NCI-H2081 (cell line): ENCODE measurements at places on chromosomes 16 and 17.
A peak's percentile ranks its signal among the peaks of the same experiment; 100 is the strongest.

- no peak for DNase-seq
Observed at GRCh38 chr16:69618307-69618706, 52.5 kb downstream of the NFAT5 start.

DNA sequence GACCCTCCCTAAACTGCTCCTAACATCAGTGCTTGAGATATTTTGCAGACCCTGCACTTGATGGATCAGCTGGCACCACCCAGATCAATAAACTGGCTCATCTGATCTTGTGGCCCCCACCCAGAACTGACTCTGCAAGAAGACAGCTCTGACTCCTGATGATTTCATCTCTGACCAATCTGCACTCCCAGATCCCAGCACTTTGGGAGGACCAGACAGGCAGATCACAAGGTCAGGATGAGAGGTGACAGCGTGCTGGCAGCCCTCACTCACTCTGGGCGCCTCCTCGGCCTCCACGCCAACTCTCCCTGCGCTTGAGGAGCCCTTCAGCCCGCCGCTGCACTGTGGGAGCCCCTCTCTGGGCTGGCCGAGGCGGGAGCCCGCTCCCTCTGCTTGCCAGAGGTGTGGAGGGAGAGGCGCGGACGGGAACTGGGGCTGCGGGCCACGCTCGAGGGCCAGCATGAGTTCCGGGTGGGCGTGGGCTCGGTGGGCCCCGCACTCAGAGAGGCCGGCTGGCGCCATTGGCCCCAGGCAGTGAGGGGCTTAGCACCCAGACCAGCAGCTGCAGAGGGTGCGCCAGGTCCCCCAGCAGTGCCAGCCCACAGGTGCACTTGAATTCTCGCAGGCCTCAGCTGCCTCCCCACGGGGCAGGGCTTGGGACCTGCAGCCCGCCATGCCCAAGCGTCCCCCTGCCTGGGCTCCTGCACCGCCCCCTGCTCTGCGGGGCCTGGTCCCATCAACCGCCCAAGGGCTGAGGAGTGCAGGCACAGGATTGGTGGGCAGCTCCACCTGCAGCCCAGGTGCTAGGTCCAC, 2.4 kb upstream of the C16orf54 start:
- no peak for DNase-seq

- DNase-seq, result peak; percentile 35
Observed at GRCh38 chr17:9427465-9428315, 147.9 kb downstream of the STX8 start.

- DNase-seq, result peak; percentile 18
Observed at GRCh38 chr16:4663777-4664465, 29.4 kb upstream of the NUDT16L1 start.

GRCh38 chr16:66592814-66593213, 11.7 kb upstream of the CMTM3 start:
- DNase-seq, result no peak

DNA sequence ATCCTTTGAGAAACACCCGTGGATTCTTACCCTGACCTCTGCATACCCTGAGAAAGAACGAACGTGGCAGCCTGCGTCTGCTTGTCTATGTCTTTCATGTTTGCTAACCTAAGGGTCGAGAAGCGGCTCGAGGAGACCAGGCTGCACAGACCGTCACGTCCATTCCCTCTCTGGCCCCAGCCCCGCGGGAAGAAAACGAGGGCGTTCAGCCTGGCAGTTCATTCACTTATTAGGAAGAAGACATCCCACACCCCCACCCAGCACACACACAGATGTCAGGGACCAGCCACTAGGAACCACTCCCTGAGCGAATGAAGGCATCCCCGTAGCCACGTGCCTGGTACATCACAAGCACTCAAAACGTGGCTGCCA, 655 bp upstream of the MTHFSD start:
- no peak for DNase-seq

DNA sequence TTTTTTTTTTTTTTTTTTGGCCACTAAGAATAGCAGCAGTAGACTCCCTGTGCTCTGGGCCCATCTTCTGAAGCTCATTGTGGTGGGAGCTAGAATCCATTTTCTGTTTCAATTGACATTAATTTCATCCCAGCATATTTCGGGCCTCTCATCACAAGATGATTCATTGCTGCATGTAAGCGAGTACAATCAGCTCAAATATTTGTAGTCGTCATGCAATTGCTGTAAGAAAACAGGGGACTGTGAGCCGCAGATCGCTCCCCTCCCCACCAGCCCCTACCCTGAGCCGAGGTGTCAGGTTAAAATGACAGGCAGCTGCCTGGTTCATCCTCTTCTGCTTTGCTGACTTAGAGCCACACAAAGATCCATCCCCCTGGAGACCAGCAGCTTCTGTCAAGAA, 358.8 kb upstream of the CDH5 start:
- DNase-seq, result no peak

DNA sequence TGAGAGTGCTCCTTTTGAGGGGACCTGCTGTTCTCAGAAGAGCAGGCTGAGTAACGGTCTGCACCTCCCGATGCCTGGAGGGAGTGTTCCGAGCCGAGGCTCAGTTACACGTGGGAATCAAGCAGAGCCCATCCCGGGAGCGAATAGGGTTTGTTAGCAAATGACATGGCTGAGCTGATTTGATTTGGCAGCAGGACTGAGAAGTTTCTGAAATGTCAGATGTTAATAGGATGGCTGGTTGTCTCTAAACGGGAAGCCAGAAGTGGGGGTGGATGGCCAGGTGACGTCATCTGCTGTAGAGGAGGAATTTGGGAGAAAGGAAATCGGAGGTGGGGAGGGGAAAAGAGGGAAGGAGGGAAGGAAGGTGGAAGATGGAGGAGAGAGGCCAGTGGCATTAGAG, 128.0 kb downstream of the RAP1GAP2 start:
- no peak for DNase-seq

- peak; percentile 54 for DNase-seq
Observed at GRCh38 chr16:11257131-11257938, 1.3 kb upstream of the SOCS1 start.

- DNase-seq, result no peak
Observed at GRCh38 chr17:12478311-12478710, 187.4 kb upstream of the MYOCD start.

- no peak for DNase-seq
Observed at GRCh38 chr16:6726621-6727020, 606.0 kb upstream of the RBFOX1 start.

- DNase-seq, result no peak
Observed at GRCh38 chr17:43140396-43141332, 15.5 kb upstream of the BRCA1 start.

- no peak for DNase-seq
Observed at GRCh38 chr16:55052348-55052734, 121.7 kb downstream of the IRX5 start.

GRCh38 chr16:30585022-30585399, 486 bp downstream of the ZNF785 start:
- no peak for DNase-seq

DNA sequence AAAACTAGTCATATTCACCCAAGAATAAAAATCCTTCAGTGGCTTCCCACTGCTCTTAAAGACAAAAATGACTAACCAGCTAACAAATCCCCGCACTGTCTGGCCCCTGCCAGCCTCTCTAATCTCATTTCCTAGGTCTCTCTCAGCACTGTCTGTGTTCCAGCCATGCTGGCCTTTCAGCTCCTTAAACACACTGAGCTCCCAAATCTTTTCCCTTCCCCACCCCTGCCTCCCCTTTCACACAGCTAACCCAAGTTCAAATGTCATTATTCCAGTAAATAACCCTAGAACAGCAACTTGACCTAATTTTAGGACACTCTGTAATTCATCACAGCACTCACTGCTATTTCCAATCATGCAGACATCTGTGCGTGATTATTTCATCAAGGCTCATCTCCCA, 7.8 kb downstream of the SHCBP1 start:
- DNase-seq, result no peak

DNA sequence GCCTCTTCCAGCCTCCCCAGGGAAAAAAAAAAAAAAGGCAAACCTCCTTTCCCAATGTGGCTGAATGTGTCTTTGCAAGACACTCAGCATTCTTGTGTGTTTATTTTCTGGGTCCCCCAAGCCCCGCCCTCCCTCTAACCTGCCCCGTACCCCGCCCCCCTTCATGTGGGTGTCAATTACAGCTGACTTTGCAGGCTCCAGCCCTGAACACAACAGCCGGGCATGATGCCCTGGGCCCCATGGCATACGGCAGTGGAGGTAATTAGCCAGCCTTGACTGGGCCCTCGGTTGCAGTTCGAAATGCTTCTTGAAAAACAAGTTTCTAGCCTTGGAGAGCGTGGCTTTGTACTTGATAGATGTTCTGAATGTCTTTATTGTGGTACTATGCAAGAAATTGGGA, 354.7 kb upstream of the RBFOX1 start:
- no peak for DNase-seq

DNA sequence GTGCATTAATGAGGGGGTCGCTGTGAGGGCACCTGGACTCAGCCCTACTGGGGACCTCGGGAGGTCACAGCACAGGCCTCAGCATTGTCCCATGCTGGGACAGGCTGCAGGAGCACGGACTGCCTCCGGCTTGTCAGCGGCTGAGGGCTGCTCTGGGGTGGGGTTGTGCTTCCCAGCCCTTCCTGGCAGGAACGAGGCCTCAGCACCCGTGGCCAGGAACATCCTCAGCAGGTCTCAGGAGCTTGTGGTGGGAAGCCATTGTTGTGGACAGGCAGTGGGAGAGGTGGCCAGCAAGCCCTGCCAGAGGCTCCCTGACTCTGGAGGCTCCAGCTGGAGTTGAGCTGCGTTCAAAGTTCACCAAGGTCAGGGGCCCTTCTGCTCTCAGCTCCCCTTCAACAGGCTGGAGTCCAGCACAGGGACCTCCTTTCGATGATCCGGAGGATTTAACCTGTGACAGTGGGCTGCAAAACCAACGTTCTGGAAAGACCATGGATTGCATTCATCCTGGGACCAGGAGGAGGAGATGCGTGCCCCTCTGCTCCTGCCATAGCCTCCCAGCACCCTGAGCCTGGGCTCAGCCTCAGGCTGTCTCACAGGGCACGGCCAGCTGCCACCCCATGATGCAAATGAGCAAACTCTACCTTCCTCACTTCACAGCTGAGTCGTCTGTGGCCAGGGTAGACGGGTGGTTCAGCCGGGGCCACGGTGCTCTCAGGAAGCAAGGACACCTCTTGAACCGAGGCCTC, 32.6 kb downstream of the FOXL1 start:
- no peak for DNase-seq

GRCh38 chr17:66627985-66628384, 206.9 kb upstream of the CACNG5 start:
- no peak for DNase-seq

DNA sequence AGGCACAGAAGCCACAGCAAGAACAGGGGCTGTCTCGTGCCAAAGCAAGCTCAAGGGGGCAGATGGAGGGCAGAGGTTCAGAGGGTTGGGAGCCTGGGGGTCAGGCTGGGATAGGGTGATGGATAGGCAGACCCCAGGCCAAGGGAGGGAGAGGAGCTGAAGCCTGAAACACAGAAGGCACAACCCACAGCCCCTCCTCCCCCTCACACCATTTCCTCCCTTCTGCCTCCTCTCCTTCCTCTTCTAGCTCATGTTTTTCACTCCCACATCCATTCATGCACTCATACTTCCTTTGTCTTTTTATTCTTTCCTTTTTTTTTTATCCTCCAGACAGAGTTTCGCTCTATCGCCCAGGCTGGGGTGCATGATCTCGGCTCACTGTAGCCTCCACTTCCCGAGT, 61.1 kb downstream of the SOCS1 start:
- no peak for DNase-seq

DNA sequence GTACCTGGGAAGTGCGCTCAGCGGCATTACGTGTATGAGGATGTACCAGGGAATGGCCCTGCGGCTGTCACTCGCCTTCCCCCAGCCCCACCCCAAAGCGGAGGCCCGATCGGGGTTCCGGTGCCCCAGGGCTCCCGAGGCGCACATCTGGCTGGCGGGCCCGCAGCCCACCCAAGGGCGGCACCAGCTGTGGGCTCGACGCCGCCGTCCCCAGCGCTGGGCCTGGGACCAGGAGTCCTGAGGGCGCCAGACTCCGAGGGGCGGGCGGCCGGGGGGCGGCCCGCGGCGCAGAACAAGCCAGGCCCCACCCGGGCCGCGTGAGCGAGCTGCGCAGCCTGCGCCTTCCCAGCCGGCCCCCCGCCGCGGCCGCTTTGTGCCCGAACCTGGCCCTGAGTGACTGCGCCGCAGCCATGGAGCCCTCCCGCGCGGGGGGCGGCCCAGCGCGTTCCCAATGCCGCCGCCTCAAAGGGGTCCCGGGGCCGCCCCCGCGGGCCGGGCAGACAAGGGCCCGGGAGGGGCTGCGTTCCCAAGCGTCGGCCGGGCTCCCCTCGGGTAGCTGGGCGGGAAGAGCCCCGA, 17.4 kb downstream of the ZNF423 start:
- DNase-seq, result no peak

GRCh38 chr16:5077304-5077703, 5.7 kb downstream of the ALG1 start:
- no peak for DNase-seq

GRCh38 chr17:31158746-31159377, 64.1 kb downstream of the NF1 start:
- DNase-seq, result no peak

DNA sequence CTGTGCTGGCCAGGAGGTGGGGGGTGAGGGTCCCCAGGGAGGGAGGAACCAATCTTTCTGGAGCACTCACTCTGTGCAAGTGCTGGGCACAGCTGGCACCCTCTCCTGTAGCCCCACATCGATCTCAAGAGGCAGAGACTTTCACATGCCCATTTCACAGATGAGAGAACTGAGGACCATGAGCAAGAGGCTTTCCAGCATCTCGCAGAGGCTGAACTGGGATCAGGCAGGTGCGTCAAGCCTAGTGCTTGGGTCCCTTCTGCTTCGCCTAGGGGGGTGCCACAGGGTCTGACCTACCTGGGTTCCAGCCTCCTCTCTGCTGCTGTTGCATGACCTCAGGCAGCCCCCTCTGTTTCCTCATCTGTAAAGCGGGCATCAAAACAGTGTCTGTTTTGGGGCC, 1.3 kb upstream of the WFDC1 start:
- DNase-seq, result no peak
